Fibroblast of lung (primary cell): ENCODE measurements at places on chromosomes 1 and 21. TPM values are rescaled to one million over a fixed set of nuclear protein-coding genes. Genes with fewer than 3 reads are reported as not detected.
A peak's percentile ranks its signal among the peaks of the same experiment; 100 is the strongest.

DNA sequence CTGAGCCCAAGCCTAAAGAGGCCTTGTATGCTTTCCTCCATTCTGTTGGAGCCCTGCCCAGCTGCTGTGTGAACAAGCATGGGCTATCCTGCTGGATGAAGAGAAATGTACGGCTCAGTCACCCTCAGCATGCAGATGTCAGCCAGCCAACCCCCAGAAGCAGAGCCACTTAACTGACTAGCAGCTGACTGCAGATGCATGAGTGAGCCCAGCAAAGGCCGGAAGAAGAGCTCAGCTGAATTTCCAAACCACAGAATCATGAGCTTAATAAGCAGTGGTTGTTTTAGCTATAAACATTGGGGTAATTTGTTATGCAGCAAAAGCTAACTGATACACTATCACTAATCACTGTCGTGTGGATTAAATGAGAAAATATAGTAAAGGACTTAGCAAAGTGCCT lies 39.0 kb downstream of the FOXO6 start:
- no peak for DNase-seq

GRCh38 chr1:117365350-117366176 lies 1.7 kb upstream of the MAN1A2 start:
- peak; percentile 18 for DNase-seq

- DNase-seq, result peak; percentile 85
Measured at GRCh38 chr1:78176448-78176847, 130.7 kb downstream of the GIPC2 start.

DNA sequence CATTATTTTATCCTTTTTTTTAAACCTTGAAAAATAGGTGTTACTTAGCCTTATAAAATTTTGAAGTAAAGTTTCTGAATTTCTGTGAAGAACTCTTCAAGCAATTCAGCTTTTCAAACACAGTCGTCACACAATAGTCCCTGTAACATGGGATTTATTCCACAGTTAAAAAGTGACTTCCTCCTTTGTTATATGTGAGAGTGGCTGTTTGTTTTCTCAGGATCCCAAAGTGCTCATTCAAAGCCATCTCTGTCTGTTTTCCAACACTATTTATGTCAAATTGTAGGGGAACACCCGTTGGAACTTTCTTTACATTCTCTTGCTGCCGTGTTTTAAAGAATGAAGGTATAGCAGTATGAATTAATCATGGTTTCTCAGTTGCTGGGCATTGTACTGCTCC lies 80.8 kb upstream of the GPR52 start:
- no peak for DNase-seq

- DNase-seq, result peak; percentile 2
Measured at GRCh38 chr1:76198452-76198851, 123.9 kb downstream of the ST6GALNAC3 start.

Gene TDRD10
- under 0.01 TPM in 1 of 2 replicates, not detected in the other for total RNA-seq

DNA sequence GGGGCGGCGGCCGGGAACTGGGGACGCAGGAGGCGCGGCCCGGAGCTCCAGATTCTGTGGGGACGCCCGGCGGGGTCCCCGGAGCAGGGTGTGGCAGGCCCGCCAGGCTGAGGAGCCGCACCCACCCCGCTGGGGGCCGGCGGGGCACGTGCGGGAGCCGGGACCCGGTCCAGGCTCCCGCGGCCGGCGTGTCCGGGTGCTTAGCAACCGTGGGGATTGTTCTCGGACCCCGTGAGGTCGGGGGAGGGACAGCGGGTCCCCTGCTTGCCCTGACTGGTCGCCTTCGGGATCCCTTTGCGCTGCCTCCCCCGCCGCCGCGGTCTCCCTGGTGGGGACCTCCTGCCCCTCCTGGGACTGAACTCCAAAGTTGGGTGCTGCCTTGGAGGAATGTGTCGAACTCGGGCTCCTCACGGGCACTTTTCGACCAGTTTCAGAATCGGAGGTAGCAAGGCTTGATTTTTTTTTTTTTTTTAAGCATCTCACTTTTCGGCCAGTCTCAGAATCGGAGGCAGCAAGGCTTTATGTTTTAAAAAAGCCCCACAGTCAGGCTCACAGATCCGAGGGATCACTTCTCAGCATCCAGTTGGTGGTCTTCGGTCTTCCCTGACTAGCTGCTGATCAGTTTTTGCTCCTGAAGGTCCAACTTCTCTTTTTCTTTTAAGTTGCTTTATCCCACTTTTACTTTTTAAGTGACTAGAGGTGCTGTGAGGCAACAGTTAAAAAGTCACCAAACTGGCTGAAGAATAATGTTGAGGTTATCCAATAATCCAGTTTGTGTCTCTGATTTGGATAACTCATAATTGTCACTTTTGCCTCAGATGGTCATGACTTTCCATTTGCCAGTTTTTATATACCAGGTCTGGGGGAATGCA lies 648 bp downstream of the FAM76A start:
- DNase-seq, result peak; percentile 23
